ENCODE measurements at places on chromosomes 5 and 9.

DNA sequence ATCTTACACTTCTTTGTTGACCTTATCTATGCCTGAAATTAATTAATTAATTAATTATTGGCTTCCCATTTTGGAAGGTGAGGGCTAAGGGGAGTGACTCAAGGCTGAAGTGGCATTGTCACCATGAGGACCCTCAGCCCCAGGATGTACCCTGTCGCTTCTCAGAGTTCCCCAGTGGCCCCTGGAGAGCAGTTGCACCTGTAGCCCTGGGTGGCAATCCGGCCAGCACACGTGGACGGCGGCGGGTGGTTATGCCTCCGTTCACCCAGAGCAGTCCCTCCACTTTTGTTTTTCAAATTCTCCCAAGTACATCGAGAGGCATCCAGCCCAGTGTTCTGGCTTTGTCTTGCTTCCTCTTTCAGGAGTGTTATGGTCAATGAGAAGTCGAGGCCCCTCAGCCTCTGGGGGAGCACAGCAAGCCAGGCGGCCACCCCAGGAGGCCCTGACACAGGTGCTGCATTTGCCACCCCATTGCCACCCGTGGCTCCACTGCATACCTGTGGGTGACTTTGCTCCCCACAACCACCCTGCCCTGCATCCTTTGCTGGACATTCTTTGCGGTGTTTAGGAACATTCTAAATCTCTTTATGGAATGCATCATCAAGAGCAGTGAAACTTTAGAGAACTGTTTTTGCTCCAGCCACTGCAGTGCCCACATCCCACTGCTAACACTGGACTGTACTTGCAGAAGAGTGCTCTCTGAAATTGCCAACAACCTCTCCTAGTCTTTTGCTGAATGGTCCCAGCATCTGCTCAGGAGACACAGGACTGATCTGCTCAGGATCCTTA, 11.5 kb upstream of the IRX2 start:
- DNase-seq, result no peak

GRCh38 chr5:1660511-1660910, 136.8 kb upstream of the LPCAT1 start:
- no peak for DNase-seq

DNA sequence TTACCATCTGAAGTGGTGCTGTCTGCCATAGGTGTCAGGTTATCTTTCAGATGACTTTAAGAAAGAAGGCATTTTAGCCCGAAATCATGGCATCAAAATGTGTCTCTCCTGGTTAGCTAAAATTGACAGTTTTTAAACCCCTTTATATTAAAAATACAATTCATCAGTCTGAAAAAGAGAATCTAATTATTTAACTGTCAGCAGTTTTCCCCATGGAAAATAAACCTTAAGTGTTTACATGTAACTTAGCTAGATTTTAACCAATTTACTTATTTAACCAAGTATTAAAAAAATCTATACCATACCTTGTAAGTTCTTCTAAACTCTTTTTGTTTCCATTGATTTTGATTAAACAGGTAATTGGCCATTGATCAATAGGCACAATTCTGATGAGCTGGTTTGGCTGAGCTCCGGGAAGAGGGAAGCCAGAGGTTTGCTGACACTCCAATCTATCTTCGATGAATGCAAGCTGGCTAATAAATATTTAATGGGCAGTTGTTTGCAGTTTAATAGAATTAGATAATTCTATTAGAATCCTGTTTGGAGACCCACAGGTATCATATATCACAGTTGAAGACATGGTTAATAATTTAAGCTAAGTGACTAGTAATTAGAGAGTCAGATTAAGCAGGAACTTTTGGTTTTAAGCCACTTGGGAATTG, 114.0 kb downstream of the MAT2B start:
- DNase-seq, result no peak

- DNase-seq, result no peak
Observed at GRCh38 chr5:172052450-172053236, 46.2 kb upstream of the FBXW11 start.

GRCh38 chr9:133147412-133148198, 16.1 kb downstream of the GBGT1 start:
- DNase-seq, result peak; percentile 66

GRCh38 chr5:54073735-54074134, 236.6 kb downstream of the ARL15 start:
- DNase-seq, result no peak

DNA sequence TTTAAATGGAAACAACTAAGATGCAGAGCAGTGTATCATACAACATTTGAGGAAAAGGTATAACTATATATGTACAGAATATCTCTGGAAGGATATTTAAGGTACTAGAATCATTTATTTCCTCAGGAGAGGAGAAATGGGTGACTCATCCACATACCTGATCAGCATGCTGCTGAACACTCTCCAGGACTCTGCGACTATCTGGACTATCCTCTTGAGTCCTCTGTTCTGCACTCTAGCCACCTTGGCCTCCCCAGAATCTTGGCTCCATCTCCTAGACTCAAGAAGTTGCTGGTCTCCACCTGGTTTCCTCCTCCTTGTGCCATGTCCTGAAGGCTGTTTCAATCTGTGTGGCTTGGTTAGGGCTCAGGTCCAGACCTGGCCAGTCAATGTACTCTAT, 8.8 kb upstream of the PRDM6 start:
- no peak for DNase-seq

DNA sequence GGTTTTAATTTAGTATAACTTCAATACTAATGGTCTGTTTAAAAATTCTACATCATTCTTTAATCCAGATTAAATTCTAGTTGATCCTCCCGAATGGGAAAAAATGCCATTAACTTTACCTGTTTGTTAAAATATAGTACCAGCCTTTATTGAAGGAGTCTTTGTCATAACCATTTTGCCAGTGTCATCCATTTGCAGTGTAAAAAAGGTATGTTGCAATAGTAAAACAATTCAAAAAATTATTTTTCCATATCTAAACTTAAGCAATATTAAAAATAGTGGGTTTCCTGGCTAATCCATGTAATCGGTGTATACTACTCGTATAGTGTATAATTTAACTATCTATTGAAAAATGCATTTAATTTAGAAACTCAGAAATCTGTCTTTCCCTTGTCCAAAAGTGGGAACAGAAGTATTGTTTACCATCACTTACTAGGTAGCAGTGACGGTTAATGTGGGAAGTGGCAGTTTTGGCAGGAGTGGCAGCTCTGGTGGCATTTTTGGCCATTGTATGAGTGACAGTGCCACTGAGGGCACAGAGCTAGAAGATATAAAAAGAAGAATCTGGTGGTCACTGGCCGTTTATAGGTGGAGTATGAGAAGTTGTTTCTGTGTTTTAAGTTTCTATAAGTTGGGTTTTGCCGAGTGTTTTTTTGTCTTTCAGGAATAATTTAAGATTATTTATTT, 1.9 kb downstream of the AP3S1 start:
- DNase-seq, result no peak

Data from activated naive CD8-positive, alpha-beta T cell treated with anti-CD3 and anti-CD28 coated beads, Interleukin-2, amount 50 U/mL, for 16 hours (primary cell).